ENCODE measurements at places on chromosomes 6 and 20.
A peak's percentile ranks its signal among the peaks of the same experiment; 100 is the strongest.

GRCh38 chr6:16555550-16555949 is 205.7 kb downstream of the ATXN1 start:
- DNase-seq, result no peak

DNA sequence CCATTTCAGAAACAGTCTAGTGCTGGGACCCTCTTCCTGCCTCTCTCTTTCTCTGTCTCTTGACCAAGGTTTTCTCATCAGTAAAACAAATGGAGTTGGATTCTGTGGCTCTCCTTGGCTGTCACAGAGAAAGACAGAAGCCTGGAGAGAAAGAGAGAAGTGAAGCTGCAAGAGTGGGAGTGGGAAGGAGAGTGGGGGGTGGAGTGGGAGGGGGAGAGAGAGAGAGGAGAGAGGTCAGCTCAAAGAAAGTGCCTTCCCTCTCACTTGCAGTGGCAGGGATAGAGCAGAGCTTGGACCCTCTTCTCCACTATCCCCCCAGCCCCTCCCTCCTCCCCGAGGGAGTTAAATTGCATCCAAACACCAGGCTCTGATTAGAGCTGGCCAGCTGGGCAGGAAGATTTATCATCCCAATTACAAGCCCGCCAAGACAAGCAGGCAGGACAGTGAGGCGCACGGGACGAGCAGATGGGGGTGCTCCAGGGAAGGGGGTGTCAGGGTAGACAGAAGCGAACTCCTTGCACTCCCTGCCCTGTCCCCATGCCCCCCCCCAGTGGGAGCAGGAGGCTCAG is 74.3 kb downstream of the CD40 start:
- no peak for DNase-seq

DNA sequence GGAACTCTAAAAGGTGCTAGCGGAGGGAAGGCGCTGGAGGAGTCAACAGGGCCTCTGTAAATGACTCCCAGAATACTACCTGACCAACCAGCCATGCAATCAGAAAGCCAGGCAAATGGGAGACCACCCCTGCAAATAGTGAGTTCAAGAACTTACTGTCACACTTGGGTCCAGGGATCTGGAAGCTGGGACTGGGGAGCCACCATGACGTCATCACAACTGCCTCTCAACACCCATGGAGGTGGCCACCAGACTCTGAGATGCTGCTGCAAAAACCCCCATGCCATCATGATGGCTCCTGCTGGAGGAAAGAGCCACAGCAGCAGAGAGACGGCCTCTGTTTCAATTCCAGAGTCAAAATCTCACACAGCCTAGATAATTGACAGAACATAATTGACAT is 8.5 kb upstream of the PDYN start:
- DNase-seq, result no peak

DNA sequence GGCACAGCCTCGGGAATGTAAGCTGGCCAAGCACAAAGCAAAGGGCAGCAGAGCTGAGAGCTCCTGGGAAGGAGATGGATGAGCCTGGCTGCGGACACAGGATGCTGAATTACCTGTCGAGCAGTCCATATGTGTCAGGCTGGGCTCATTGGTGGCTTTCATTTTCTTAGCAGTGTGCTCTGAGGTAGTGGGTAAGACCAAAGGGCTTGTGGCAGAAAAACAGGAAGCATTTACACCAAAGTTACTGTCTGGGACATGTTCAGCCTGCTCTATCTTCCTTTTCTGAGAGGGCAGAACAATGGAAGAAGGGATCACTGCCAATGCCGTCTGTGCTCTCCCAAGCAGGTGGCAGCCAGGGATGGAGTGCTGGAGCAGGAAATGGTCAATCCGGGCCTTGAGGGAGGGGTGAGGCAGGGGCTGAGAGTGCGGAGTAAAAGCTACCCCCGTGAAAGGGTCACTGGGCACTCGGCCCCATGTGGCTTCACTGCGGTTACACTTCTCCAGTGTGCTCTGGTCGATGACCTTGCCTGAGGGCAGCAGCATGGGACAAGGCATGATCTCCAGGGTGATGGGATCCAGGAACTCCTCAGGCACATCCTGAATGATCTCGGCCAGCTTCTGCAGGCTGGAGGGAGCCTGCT is 36.9 kb upstream of the AVP start:
- DNase-seq, result no peak

GRCh38 chr20:58774214-58774613 is 76.5 kb downstream of the GNAS-AS1 start:
- peak; percentile 69 for DNase-seq
